ENCODE measurements at places on chromosomes 1 and 21. TPM values are rescaled to one million over a fixed set of nuclear protein-coding genes. Genes with fewer than 3 reads are reported as not detected.

MROH9 gene
- total RNA-seq = not detected

GRCh38 chr1:6601923-6602668 is 573 bp downstream of the KLHL21 start:
- H3K4me3 ChIP-seq = peak overlapping the region; percentile 96
- peak overlapping the region; percentile 95 for H3K27ac ChIP-seq
- no peak for DNase-seq
- H3K27me3 ChIP-seq = no peaks in the 10 kb centered on the region

- H3K4me1 ChIP-seq = peaks cover 46% of the 10 kb centered on the region
- no peak overlapping the region for H3K4me3 ChIP-seq
- H3K36me3 ChIP-seq = peaks cover 8% of the 10 kb centered on the region
- no peak for DNase-seq
- H3K27me3 ChIP-seq = no peaks in the 10 kb centered on the region
Measured at GRCh38 chr1:27338751-27339150, 3.1 kb upstream of the SYTL1 start.

DNA sequence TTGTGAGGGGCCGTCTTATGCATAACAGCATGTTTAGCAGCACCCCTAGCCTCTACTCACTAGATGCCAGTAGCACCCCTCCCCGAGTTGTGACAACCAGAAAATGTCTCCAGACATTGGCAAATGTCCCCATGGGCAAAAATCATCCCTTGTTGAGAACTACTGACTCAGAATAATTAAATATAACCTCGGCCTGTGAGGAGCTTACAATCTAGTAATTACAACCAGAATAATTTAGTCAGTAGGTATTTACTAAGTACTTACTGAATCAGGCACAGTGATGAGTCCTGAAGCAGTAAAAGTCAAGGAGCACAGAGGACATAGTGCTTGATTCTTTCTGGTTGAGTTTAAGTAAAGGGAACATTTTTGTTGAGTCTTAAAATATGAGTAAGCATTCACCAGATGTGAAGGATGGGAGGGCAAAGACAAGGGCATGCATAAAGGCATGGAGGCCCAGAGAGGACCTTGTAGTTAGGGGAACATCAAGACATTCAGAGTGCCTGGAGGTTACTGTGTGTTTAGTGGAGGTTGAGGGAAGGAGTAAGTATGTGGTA is 44.1 kb upstream of the KCNQ4 start:
- 0 out of 2 replicates have a peak, but pooled peaks cover 2% of the 10 kb centered on the region for H3K4me1 ChIP-seq
- H3K27ac ChIP-seq = no peak overlapping the region
- no peaks in the 10 kb centered on the region for H3K27me3 ChIP-seq
- DNase-seq = no peak

- no peaks in the 10 kb centered on the region for H3K27me3 ChIP-seq
- no peak for DNase-seq
- no peaks in the 10 kb centered on the region for H3K4me1 ChIP-seq
- H3K27ac ChIP-seq = no peak overlapping the region
- no peak overlapping the region for H3K4me3 ChIP-seq
Measured at GRCh38 chr1:214708321-214708955, 105.4 kb downstream of the CENPF start.

TMOD4 gene
- 1.8 TPM for total RNA-seq

Measured in HCT116 (cell line).